ENCODE measurements at places on chromosomes 1 and 21.

- DNase-seq = no peak
Observed at GRCh38 chr1:205108464-205108863, 13.3 kb downstream of the RBBP5 start.

DNA sequence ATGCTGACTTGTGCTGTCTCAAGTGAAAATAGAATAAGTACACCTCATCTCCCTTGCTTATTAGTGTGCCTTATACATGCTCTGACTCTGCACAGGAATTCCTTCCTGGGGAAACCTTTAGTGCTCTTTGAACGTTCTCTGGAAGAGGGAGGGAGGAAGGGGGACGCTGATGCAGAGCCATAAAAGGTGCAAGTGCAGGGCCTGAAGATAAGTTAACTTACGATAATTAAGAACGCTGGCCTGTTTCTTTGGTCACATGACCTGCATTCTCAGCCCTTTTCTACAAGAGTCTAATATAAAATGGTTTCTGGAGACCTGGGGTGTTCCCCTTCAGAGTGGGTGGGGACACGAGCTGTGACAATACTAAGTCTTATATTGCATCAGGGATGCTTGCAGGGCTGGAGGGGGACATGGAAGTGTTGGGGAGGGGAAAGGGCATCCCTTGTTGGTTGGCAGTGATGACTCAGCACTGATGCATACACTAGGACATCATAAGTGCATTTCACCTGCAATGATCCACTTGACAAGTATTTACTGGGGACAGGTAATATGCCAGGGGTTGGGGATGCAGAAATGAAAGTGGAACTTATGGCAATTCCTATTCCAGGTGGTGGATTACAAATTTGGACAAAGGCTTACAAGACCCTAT, 26.3 kb upstream of the KIAA0040 start:
- DNase-seq = no peak

DNA sequence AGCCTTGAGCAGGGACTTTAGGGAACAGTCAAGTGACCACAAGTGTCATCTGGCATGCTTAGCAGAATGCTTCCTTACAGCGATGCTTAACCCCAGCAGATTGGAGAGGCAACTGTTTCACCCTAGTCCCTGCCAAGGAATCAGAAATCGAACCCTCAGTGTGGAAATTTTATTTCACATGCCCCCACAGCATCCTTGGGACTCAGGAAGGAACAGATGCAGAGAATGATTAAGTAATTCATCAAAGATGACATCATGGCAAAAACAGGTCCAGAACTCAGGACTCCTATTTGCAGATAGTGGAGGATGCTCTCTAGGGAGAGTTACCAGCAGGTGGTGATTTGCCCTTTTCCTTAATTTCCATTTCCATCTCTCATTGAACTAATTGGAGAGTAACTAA, 333.0 kb upstream of the KAZN start:
- DNase-seq = no peak

DNA sequence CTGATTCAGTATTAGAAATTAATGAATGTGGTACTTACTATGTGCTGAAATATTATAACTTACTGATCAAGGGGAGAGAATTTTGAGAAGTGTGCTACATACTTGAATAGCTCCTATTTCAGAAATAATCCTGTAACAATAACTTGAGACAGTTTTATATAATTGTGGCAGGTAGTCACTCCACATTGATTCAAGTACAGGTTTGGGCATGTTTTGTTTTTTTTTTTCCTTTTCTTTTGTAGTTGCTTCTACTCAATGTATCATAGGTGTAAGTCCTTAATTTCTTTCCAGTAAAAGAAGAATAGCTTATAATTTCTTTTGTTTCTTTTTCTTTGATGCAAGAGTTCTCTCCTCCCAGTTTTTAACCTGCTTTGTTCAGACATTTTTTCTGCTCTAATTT, 86.1 kb upstream of the ADGRL2 start:
- no peak for DNase-seq

GRCh38 chr21:14988760-14989159, 76.0 kb downstream of the NRIP1 start:
- DNase-seq = no peak

DNA sequence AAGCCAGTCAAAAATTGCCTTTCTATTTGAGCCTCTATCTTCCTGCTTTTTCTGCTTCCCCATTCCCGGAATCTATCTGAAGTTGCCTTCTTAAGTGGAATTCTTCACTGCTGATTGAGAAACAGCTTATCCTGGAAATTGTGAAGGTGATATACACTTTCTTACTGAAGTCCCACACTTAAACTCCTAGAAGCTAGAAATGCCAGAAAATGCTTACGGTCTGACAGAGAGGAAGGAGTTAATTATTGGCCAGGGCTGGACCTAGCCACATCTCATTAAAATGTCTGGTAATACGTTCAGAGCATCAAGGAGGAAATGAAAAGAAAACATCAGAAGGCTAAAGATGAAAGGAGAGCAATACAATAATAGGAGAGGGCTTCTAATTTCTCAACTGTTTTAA, 292.5 kb upstream of the SNX7 start:
- DNase-seq = no peak

DNA sequence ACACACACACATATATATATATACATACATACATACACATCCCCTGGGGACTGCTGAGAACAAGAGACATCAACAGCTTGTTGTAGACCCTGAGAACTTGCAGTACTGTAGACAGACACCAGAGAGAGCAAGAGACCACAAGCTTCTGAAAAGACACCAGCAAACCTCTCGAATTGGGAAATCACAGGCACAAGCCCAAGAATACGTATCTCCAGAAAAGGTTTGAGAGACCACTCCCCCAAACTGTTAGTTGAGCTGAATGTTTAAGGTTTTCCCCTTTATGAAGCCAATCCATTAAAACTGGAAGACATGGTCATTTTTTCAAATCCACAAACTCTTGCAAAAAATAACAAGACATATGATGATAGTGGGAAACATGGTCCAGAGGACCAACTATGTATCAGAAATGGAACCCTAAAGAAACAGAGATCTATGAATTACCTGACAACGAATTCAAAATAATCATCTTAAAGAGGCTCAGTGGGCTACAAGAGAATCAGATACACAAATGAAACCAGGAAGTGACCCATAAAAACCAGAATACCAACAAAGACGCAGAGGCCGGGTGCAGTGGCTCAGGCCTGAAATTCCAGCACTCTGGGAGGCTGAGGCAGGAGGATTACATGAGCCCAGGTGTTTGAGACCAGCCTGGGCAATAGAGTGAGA, 45.1 kb downstream of the SLC2A1 start:
- no peak for DNase-seq

- DNase-seq = no peak
Observed at GRCh38 chr1:205420938-205421337, 918 bp downstream of the LEMD1 start.

GRCh38 chr1:173580658-173581057, 22.2 kb downstream of the SLC9C2 start:
- DNase-seq = no peak

- no peak for DNase-seq
Observed at GRCh38 chr1:161172776-161173376, 4.4 kb downstream of the B4GALT3 start.

DNA sequence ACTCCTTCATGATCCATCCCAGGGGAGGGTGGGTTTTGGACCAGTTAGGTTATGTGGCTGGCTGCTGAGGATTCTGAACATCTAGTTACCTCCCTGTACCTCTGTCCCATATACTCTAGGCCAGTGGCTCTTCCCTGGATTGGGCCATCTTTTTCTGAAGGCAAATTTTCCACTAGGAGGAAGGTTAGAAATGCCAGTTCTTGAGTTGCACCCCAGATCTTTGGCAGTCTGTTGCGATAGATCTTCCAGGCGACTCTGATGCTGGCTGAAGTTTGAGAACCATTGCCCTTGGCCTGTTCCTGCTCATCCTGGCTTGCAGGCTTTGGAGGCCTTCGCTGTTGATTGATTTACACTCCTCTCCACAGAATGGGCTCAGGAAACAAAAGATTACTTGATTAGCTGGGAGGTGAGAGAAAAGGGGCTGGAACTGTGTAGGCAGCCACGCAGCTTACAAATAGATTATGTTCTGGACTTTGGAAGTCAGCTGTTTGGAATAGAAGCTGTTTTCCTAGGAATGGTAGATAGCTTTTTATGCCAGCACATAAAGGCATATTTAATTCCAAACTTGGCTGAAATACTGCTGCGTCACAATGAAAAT, 110.1 kb downstream of the MRPS6 start:
- DNase-seq = no peak

GRCh38 chr1:238488401-238488800, 597.7 kb upstream of the ZP4 start:
- DNase-seq = no peak

DNA sequence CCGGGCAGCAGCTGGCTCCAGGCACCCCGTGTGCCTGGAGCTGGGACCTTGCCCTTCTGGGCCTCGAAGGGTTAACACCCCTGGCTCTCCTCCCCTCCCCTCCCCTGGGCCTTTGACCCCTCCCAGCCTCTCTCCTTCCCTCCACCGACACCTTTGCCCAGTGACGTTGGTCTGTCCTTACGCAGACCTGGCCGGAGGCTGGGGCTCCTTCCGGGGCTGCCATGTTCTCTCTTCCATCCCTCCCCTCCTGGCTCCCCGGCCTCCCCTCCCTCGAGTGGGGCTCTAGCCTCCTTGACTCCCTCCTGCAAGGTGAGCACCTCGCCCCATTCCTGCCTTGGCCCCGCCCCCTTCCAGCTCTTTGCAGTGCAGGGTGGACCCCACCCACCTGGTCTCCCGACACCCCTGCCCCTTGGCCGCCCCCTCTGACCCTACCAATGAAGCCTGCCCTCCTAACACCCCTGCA, at the start of gene TMEM82:
Gene TMEM82 (plus strand): TSS at position 161 of the 463 bp plus-strand sequence. CDS start 61 bp downstream, at position 222.
- no peak for DNase-seq

DNA sequence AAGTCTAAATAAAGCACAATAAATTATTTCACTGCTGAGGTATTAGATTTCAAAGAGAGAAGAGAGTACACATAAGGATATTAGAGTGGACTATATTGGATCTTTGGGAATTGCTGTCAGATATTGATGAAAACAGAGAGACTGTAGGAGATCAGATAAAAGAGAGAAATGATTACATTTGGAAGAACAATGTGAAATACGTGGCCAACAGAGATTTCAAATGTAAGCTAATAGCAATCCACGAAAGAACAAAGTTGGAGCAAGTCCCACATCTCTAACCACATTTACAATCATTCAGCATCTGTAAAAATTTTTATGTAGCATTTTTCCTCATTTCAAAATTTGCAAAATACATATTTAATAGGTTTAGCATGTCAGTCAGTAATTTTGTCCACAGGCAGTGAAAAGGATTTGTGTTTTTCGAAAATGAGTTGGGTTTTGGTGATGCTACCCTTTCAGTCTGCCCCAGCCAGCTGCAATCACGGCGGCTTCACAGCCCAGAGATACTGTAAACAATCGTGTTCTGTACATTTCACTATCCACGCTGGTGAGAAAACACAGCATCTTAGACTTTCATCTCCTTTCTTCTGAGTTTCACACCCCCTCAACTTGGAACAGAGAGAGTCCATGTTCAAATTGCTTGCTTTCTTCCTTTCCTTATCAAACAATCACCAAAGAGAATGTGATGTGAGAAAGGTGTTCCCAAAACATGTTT, 209.1 kb upstream of the LYPLAL1 start:
- DNase-seq = no peak

DNA sequence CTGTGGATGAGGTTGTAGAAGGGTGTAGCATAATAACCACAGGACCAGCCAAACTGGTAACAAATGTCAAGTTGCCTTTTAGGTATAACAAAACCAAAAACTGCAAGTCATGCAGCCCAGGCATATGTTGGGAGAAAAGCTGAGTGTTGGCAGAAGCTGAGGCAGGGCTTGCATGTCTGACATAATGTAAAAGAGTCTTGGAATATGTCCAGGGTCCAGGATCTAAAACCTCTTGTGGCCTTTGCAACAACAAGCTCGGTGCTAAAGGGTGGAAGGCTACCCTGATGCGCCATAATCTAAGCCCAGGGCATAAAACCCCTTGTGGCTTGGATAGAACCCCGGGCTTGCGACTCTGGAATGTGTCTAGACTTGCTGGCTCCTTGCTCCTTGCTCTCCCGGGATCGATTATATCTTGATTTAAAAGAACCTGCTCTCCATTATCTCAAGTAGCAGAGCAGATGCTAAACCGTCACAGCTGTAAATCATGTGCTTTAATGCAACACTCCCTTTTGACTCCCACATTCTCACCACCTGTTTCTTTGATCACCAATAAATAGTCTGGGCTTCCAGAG, 26.5 kb upstream of the SLC35A3 start:
- no peak for DNase-seq

GRCh38 chr1:31701091-31701736, 2.6 kb downstream of the COL16A1 start:
- peak; percentile 97 for DNase-seq

DNA sequence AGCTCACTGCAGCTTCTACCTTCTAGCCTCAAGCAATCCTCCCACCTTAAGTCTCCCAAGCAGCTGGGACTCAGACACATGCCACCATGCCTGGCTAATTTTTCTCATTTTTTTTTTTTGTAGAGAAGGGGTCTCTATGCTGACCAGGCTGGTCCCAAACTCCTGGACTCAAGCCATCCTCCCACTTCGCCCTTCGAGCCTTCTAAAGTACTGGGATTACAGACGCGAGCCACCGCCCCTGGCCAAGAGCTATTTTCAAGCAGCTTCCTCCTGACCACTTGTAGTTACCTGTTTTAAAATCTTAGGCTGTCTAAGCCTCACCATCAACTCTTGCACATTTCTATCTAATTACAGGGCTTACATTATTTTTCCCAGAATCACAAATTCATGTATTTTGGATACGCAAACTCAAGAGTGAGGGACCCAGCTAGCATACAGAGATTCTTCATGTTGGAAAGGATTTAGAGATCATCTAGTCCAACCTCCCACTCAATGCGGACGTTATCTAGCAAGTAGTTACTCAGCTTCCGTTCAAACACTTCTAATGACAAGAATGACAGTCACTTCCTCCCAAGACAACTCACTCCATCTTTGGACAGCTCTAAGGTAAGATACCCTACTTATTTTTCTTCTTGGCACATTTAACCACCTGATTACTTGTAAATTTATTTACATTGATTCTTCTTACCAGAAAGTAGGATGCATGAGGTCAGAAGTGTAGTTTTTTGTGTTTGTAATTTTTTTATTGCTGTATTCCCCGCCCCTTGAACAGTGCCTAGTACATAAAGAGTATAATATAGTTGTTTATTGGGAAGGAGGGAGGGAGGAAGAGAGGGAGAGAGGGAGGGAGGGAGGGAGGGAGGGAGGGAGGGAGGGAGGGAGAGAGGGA, 65.4 kb downstream of the LUZP1 start:
- no peak for DNase-seq

- DNase-seq = no peak
Observed at GRCh38 chr21:34530261-34530660, 18.3 kb upstream of the KCNE1 start.

GRCh38 chr1:46131093-46131492, 1.3 kb downstream of the PIK3R3 start:
- DNase-seq = no peak

- DNase-seq = no peak
Observed at GRCh38 chr1:109622895-109623294, 3.3 kb downstream of the AMPD2 start.

GRCh38 chr1:101996825-101997465, at the start of gene OLFM3:
Gene OLFM3 (minus strand): TSS chr1:101996926.
- DNase-seq = no peak

- no peak for DNase-seq
Observed at GRCh38 chr1:167584581-167584980, 31.0 kb upstream of the CREG1 start.

- no peak for DNase-seq
Observed at GRCh38 chr1:107175102-107175909, 34.5 kb downstream of the NTNG1 start.
